Activated CD4-positive, alpha-beta T cell treated with anti-CD3 and anti-CD28 coated beads, Interleukin-2, amount 10 ng/mL, durations not matched to agents 7 days and 5 days (primary cell): ENCODE measurements at places on chromosomes 2 and 18. TPM values are rescaled to one million over a fixed set of nuclear protein-coding genes. Genes with fewer than 3 reads are reported as not detected.

GRCh38 chr2:84409531-84409930 lies 49.5 kb downstream of the SUCLG1 start:
- DNase-seq = no peak

- DNase-seq = no peak
Observed at GRCh38 chr2:10551496-10551895, 103.4 kb upstream of the ODC1 start.

HOXD10 gene
- total RNA-seq = not detected

GRCh38 chr2:176074919-176075425 lies 8.8 kb downstream of the EVX2 start:
- no peak for DNase-seq

CRACDL gene
- total RNA-seq = 0.22 TPM

NYAP2 gene
- total RNA-seq = not detected

IKZF2 gene
- 5.1 TPM for total RNA-seq

DNA sequence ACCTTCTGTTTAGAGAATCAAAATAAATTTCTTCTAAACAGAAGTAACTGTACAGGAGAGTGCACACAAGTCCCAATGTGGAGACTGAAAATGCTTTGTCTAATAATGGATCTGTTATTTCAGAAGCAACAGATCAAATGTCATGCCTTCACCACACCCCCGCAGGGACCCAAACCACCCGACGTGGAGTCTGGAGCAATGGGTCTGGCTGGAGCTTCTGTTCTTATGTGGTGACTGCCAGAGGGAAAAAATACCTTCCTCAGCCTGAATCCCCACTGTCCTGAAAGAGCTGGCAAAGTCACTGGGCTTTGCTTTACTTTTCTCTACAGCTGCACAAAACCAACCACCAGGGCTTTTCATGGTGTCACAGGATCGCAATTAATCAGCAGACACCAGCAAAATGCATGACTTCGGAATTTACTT lies 119.0 kb upstream of the ZFP36L2 start:
- DNase-seq = no peak
